ENCODE measurements at places on chromosomes 7 and 10.
A peak's percentile ranks its signal among the peaks of the same experiment; 100 is the strongest.

GRCh38 chr10:122154545-122155366 is 116.3 kb upstream of the BTBD16 start:
- DNase-seq: no peak

GRCh38 chr10:132151286-132151950 is 35.3 kb upstream of the DPYSL4 start:
- DNase-seq: no peak

GRCh38 chr10:110074758-110075671 is 67.2 kb downstream of the ADD3 start:
- no peak for DNase-seq

DNA sequence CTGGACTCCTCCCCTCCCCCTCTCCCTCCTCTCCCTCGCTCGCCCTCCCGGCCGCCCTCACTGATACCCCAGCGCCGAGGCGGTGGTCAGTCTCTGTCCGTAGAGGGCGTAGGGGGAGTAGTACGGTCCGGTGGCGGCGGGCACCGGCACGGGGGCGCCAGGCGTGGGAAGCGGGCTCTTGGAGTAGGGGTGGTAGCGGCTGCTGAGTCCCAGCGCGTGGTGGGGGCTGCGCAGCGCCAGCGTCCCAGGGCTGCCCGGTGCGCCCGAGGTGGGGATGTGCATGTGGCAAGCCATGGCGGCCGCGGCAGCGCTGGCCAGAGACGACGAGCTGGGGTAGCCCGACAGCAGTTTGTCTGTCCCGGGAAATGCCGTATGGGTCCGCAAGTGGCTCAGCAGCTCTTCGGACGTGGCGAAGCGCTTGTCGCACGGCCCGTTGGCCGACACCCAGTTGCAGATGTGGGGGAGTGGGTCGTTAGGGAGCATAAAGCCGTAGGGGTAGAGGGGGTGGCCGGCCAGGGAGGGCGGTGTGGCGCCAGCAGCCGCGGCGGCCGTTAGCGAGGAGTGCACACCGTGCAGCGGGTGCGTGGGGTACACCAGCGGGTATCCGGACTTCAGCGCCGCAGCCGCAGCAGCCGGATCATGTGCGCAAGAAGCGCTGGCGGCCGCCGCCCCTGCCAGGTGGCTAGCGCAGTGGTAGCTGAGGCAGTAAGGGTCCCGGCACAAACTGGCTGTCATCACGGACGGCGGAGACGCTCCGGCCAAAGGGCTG is 2.7 kb downstream of the ZNF503 start:
- DNase-seq: no peak

DNA sequence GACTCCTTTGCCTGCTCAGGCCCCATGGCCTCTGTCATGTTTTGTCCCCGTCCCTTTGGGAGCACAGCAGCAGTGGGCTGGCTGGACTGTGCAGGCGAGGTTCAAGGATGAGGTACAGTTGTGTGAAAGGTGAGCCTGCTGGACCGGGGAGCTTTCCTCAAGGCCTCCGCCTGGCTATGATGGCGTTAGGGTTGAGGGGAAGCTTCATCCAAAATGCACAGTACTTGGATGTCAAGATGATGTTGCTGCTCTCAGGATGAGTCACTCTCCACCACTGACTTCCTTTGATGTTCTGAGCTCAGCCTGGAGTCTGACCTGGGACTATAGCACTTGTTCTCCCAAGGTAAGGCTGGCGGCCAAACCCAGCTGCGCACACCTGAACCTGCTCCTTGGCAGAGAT is 152.7 kb upstream of the SHH start:
- peak; percentile 10 for DNase-seq

DNA sequence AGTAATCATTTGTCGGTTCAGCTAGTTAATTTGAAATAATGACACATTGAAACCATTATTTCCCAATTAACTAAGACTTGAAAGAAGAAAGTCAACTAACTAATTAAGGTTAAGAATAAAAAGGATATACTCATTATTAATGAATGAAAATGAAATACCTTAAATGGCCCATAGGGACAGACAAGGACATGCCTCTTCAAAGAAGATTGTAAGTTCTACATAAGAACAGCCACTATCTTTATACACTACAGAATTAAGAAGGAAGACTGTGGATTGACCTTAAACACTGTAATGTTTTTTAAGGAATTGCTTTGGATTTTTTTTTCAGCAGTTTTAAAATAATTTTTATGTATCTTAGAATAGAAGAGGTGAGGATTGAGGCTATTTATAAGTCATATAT is 60.7 kb downstream of the CSTF2T start:
- no peak for DNase-seq

DNA sequence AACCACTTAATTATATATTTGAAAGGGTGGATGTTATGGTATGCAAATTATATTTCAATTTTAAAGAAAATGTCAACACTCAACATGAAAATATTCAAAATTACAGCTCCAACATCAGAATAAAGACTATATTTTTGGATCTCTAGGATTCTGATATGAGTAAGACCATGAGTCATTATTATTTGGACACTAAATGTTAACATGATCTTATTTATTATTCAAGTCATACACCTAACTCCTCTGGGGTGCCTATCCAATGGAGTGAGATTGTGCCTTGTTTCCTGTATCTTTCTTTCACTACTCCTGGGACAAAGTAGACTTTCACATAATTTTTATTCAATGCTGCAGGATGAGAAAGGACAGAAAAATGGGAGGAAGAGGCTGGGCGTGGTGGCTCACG is 135.2 kb upstream of the PRSS1 start:
- no peak for DNase-seq

DNA sequence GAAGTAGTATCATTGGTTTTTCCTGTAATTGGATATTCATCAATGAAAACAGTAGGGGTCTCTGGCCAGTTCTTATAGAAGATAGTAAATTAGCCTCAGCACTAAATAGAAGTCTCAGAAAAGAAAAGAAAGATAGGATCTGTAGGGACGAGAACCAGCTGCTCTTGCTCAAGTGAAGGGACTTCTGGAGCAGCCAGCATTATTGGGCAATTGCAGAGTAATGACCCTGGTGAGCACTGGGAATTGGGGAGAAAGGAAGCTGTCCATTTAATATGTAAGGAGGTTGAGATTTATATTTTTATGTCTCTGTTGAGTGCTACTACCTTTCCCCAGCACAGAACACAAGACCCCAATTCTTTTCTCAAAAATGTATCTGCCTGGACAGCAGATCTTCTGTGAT is 61.2 kb upstream of the WNT16 start:
- DNase-seq: no peak

DNA sequence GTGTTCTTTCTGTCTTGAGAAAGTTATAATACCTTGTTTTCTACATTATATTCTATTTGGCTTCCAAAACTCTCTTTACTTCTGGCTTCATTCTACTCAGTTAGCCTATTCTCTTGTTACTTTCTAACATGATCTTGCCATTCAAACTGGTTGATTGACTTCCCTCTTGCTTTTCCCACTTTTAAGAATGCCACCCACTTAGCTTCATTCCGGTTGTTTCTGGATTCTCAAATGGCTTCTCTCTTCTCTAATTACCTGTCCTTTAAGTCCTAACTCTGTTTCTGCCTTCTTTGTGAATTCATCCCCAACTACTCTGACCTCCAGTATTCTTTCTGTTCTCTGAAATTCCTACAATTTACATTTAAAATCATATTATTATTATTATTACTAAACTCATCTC is 52.0 kb downstream of the ANKIB1 start:
- DNase-seq: no peak

DNA sequence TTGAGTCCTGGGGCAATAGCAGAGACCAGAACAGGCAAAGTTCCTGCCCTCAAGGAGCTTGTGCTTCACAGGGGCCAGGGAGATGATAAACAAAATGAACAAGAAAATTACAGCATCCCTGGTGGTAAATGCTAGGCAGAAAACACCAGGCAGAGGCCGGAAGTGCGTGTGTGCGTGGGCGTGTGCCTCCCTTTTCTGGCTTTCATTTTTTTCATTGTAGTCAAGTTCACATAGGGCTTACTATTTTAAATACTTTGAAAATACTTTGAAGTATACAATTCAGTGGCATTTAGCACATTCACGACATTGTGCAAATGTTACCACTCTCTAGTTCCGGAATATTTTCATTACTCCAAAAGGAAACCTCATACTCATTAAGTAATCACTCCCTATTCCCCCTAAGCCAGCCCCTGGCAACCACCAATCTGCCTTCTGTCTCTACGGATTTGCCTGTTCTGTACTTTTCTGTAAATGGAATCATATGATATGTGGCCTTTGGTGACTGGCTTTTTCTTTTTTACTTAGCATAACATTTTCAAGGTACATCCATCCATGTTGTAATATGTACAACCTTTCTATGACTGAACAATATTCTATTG is 88.1 kb upstream of the PDCD4 start:
- DNase-seq: peak; percentile 58

- DNase-seq: peak; percentile 50
Observed at GRCh38 chr10:31707093-31708039, 221.3 kb downstream of the ARHGAP12 start.

GRCh38 chr10:73591935-73592699 is 975 bp upstream of the USP54 start:
- DNase-seq: no peak

GRCh38 chr7:8121243-8121642 is 140.7 kb downstream of the ICA1 start:
- no peak for DNase-seq

DNA sequence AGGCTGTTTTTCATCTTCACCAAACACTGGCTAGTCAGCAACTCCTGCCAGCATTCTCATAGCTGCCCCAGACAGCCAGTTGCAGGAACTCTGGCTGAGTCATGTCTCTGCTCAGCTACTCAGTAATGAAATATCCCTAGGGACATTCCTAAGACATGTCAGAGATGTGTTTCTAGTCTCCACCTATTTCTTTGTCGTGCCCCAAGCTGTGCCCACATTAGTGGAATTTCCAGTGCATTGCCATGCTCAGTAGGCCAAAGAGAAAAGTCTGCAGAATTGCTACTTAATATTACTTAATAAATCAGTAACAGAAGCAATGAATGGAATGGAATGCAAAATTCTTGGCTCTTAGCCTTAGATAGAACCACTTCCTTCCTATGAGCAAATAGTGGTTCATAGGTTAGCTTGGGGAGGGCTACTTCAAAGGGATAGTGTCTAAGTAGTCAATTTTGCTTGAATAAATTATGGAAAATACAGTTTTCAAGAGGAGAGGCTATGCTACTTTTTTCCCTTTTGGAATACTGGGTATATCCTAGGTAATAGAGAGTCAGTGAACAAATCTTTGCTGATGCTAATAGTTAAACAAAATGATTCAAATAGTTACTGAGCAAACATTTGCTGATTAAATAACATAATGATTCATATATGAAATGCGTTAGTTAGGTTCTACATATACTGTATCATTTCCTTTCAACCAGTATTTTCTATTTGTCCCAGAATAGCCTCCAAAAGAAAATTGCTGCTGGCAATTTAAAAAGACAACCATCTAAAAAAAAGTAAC is 23.6 kb upstream of the SEMA3C start:
- DNase-seq: no peak

DNA sequence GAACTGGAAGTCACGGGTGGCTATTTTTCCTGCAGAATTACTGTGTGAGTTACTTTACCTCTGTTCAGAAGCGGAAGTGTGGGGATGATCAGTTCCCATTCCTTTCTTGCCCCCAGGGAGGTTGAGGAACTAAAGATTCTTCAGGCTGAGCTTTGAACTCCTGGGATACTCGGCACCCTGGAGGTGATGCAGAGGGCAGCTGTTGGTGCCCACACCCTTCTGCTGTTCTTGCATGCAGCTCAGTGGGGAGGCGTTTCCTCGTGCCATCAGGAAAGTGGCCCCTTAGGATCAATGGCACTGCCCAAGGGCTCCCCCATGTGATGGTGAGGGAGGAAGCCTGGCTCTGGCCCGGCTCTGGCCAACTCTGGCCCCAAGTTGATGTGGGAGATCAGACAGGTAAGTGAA is 44.7 kb upstream of the MXI1 start:
- DNase-seq: no peak

DNA sequence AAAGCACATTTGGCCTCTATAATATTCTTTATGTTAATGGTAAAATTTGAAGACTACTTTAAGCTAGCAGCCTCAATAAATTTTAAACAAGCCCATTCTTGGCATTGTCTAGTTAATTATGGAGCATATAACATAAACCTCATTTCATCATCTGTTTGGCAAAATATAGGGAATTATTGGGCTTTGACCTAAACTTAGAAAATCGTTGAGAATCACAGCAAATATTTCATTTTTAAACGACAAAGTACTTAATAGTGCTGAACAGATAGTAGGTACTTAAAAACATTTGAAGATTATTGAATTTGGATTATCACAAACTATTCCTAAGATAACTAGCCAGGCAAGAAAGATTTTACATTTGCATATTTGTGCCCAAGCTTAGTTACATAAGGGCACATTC is 73.4 kb downstream of the AGMO start:
- DNase-seq: no peak

DNA sequence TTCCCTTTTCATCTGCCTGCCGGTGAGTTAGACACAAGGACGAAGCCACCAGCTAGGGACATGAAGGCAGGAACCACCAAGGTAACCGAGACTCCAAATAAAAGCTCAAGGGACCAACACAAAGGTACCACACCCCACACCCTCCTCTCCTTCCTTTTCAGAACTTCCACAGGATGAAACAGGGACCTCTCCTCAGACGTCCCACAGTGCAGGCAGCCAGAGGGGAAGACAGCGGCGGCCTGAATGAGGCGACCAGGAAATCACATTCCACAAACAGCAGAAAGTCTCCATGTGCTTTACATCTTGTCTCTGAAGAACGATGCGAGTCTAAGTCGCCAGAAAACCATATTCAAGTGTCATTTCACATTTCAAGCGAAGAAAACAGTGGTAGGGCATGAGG is 97.8 kb downstream of the DIP2C start:
- DNase-seq: no peak

DNA sequence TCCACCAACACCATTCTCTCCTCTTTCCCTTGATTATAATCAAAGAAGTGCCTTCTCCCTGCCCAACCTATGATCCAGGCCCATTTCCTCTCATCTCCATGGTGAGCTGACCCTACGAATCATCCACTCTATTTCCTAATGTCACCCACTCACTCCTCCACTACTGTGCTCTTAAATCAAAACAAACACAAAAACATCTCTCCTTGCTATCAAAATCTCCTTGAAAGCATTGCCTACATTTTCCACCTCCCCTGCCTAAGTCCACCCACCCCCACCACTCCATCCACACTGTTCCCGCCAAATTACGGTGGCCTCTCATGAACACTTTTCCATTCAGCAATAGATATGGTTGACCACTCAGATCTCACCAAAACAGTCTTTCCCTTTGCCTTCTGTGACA is 5.3 kb downstream of the DYDC1 start:
- no peak for DNase-seq

- DNase-seq: no peak
Observed at GRCh38 chr10:13614530-13615332, 28.0 kb downstream of the PRPF18 start.

DNA sequence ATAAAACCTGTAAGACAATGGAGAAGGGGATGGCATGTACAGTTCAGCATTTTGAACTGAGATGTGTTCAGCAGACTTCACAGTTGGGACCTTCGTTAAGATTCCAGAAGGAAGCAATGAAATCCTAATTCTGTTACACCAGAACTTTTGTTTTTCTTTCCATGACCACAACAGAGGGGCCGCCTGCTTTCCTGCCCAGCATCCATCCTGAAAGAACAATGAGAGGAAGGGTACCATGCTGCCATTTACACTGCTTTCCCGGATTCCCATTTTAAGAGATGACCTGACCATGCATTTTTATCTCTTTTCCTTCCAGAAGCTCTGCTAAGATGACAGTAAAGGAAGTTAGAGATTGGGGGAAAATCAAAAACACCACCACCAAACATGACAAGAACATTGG is 92.7 kb downstream of the PIP4K2A start:
- DNase-seq: no peak
